ENCODE measurements at places on chromosomes 7 and 10.
A peak's percentile ranks its signal among the peaks of the same experiment; 100 is the strongest.

- DNase-seq, result no peak
These were observed 76.4 kb upstream of the UCN3 start for GRCh38 chr10:5288359-5288758.

- peak; percentile 31 for DNase-seq
These were observed at the start of gene ACTA2 for GRCh38 chr10:88952647-88953111. TSS of gene ACTA2 (minus strand) at chr10:88952773. CDS start at chr10:88948930, 3,843 bp downstream.

DNA sequence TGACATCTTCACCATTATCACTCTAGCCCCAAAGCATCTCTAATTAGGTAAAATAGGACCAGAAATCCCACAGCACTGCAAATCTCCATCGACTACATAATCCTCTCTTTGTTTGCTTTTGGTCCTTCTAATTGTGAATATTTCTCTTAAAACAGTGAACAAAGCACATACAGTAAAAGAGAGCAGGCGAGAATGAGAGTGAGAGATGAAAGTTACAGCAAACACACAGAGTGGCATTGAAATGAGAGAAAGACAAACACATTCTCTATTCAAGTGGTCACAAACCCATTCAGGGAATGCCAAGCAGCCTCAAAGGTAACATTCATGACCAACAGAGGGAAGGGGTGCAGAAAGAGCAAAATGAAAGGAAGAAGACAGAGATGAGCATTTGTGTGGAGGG is 109.8 kb upstream of the PTN start:
- no peak for DNase-seq

GRCh38 chr10:86364491-86365345 is 1.9 kb downstream of the GRID1 start:
- no peak for DNase-seq

GRCh38 chr10:109957092-109957797 is 33.9 kb upstream of the XPNPEP1 start:
- DNase-seq, result no peak

DNA sequence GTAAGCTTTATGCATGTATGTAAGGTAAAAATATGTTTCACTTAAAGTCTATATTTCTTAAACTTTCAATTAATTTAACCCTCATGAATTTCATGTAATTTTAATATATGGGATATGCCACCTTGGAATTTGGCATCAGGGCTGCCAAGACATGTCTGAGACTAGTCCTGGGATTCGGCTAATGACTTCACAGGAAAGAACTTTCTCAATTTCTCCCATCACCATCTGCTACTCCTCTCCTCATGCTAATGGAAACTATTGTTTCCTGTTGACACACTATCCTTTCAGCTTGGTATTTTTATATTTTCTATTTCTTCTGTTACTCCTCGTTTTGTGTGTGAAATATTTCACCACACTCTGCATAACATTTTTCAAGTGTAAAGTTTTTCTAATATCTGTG is 205.9 kb downstream of the ARL4A start:
- no peak for DNase-seq

GRCh38 chr10:117543225-117544003 is 868 bp downstream of the EMX2 start:
- no peak for DNase-seq

DNA sequence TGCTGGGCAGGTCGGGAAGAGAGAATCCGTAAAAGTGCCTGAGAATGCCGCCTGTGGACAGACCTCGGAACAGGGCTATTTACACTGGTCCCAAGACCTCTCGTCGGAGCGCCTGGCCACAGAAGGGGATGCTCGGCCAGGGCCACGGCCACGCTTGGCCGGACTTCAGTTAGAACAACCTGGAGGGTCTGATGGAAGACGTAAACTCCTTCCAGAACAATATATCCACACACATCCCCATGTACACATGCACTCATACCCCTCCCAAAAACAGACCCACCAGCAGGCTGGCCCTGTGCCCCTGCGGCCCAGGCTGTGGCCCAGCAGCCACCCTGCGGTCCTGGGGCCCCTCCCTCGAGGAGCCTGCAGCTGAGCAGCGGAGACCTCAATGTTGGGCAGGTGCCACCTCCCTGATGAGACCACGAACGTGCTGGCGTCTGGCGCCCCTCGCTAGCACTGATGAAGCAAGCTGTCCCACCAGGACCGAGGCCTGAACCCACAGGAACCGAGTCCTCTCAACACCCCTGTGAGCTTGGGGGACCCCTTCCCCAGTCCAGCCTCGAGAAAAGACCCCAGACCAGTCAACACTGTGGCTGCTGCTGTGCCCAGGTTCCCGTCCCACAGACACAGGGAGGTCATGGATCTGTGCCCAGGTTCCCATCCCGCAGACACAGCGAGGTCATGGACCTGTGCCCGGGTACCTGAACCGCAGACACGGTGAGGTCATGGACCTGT is 8.9 kb downstream of the CFAP46 start:
- DNase-seq, result no peak

DNA sequence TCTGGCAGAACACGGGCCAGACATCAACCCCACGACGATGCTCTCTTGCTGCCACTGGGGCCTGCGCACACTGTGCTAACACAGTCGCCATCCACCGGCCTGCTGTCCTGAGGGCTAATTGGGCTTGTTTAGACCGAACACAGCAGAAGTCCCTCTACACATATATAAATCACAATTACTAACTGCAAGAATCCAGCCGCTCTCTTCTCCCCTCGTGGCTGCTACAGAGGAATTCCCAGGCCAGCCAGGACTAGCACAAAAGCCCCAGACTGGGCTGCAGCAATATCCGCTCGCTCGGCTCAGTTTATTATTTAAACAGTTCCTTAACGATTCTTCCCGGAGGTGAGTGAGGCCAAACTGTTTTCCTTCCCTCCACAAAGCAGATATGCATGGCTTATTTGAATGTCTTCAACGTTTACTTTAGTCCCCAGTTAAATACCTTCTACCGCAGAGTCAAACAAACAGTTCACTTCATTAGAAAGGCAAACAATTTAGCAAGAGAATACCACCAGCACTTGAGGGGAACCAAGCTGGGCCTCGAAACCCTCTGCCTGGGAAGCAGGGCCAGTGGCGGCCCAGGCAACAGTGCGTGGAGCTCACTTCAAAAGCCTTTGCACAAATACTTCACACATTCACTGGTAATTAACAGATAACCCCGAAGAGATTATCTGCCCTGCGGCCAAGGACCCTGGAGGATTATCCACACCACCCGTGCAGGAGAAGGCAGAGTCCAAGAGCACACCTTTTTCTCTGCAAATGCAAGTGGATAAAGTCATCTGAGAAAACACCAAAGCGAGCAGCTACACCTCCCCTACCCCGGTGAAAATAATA is 145.3 kb downstream of the GLI3 start:
- no peak for DNase-seq

- DNase-seq, result no peak
These were observed 271.9 kb upstream of the DGKB start for GRCh38 chr7:15174485-15174884.

DNA sequence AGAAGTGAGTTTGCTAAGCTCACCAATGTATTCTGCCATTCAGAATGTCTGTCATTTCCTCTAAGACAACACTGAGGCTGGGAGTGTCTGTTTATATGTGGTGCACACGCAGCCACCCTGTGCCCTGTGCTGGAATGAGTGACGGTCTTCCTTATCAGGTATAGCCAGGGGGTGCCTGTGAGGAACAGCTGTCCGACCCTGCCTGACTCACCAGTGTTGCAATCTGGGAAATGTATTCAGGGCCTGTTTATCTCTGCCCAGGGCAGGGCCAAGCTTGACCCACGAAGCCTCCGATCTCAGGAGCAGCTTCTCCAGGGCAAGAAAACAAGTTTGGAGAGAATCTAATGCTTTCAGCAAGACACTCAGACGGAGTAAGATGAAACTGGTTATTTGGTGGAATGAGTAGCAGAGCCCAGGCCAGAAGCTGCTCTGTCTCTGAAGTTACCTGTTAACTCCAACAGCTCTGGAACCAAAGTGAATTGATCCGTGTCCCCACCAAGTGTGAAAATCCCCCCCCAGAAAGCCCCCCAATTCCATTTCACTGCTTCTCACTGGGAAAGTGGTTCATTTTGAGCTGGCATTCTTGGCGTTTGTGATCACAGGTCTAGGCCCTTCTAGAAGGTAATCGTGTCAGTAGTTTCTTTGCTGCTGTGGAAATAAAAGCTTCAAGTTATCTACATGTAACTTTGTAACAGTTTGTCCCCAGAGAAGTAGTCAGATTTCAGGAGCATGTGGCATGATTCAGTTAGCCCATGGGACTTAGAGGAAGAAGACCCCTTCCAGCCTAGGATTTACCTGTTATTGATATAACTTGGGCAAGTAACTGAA is 6.1 kb upstream of the UBE2H start:
- DNase-seq, result peak; percentile 86

GRCh38 chr10:5862360-5862961 is 27.2 kb downstream of the ANKRD16 start:
- no peak for DNase-seq

DNA sequence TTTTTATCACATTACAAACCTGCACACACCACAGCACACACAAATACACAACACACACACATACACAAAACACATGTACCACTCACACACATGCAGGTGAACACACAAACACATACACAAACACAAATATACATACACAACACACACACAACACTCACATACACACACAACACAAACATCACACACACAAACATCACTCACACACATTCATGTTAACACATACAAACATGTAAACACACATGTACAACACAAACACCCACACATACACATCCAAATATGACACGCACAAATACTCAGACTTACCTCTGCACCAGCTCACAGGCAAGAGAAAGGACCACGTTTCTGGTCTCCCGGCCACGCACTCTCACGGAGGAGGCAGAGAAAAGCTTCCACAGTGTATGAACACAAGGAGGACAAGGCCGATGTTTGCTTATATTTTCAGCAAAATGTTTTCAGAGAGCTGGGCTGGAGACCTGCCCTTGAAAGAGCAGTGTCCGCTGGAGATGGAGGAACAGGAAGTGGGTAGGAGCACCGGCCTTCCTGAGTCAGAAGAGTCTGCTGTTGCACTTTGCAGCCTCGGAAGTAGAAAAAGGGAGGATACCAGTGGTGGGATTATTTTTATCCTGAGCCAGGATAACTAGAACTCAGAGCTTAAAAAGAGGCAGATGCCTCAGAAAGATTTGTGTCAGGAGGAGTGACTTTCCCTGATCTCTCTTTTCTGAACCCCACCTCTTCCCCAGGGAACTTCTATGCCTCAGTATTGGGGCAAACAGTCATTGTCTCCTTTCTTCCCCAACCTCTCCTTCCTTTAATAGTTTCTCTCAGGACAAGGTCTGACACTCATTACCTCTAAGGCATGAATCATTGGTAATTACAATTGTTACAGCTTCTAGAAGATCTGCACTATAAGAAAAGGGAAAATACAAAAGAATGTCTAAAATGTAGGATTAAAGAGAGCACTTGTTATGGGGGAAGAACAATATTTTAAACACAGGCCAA is at the start of gene GIMAP6:
Gene GIMAP6, minus strand, starts transcription at position 520 of the 999 bp plus-strand sequence. CDS start 2,243 bp downstream, outside the sequence.
- no peak for DNase-seq

DNA sequence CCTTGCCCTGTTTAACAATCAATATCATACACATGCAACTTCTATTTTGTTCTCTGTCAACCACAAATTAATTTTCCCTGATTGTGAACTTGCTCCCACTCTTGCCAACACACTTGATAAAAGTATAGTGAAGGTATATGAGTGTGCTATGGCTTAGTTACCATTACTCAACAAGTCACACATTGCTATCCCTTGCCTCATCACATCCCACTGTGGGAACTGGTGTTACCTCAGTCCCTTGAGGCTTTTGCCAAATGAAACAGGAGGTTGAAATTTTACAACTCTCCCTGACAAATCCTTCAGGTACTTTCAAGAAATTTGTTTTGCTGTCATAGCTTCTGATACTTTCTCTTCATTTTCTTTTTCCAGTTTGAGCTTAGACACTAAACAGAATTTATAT is 472.5 kb upstream of the SEMA3D start:
- peak; percentile 1 for DNase-seq

GRCh38 chr10:14670551-14671240 is 104.0 kb downstream of the FAM107B start:
- peak; percentile 61 for DNase-seq

DNA sequence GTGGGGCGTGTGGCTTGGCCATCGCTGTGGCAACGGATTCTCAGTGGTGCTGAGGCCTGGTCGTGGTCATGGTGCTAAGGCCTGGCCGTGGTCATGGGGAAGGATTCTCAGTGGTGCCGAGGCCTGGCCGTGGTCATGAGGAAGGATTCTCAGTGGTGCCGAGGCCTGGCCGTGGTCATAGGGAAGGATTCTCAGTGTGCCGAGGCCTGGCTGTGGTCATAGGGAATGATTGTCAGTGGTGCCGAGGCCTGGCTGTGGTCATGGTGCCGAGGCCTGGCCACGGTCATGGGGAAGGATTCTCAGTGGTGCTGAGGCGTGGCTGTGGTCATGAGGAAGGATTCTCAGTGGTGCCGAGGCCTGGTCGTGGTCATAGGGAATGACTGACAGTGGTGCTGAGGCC is 327.9 kb downstream of the ADARB2 start:
- no peak for DNase-seq

DNA sequence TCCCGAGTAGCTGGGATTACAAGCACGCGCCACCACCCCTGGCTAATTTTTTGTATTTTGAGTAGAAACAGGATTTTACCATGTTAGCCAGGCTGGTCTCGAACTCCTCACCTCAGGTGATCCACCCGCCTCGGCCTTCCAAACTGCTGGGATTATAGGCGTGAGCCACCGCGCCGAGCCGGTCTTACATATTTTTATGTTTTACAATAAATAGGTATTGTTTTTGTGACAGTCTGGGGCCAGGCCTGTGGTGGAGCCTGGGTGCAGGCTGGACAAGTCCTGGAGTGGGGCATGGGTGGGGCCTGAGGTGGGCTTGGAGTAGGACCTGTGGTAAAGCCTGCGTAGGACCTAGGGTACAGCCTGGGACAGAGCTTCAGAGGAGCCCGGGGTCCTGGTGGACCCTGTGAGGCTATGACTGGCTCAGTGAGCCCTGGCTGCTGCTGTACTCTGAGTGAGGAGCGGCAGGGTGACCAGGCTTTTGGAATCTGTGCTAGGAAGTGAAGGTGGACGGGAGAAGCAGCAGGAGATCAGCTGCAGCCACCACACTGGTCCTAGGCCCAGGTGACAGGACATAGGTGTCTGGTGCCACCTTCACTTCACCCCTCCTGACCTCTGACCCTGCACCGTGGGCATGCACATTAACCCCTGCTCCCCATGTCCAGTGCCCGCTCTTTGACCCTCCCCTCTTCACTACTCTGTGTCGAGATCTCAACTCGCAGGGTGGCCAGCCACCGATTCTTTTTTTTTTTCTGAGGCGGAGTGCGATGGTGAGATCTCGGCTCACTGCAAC is 9.6 kb upstream of the ZMIZ2 start:
- DNase-seq, result no peak

Data from ELR (cell line).